Upper lobe of right lung (tissue), 1 donor: ENCODE measurements at places on chromosomes 4 and X. TPM values are rescaled to one million over a fixed set of nuclear protein-coding genes. Genes with fewer than 3 reads are reported as not detected.

GPR119 gene
- total RNA-seq = not detected

CABS1 gene
- not detected for total RNA-seq

ASMT gene
- total RNA-seq = not detected

DNA sequence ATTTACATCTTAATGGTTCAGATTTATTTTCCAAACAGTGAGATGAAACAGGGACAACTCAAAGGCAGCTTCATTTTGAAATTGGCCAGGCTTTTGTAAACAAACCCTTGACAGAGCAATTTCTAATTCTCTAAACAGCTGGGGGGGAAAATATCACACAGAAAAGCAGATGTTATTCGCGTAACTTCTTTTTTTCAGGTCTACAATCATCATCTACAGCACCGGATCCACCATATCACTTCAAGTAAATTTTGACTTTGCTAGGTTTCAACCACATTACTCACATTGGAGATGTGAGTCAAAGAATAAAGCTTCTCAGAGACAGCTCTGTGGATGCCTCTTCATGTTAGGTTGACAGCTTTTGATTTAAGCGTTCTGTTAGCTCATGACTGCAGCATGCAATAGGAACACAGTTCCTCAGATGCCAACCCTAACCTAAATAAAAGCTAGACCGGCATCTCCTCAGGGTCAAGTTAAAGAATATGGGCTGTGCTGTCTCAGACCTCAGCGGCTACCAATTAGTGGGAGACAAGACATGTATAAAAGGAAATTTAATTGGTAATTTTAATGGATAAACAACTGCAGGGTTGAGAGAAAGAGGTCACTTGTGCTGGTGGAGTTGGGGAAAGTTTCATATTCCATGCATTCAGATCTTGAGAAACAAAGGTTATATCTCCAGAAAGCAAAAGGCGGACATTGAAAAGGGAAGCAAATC, 26.8 kb downstream of the AMELX start:
- no peak for DNase-seq
- H3K27ac ChIP-seq = no peak overlapping the region
- no peaks in the 10 kb centered on the region for H3K36me3 ChIP-seq
- H3K27me3 ChIP-seq = no peaks in the 10 kb centered on the region
- H3K4me1 ChIP-seq = no peaks in the 10 kb centered on the region

GPR143 gene
- 1.6 TPM for total RNA-seq
